ENCODE measurements at places on chromosomes 3 and 15. TPM values are rescaled to one million over a fixed set of nuclear protein-coding genes. Genes with fewer than 3 reads are reported as not detected.

GRCh38 chr3:4323246-4324027 is 20.3 kb downstream of the SETMAR start:
- H3K27me3 ChIP-seq: no peaks in the 10 kb centered on the region
- H3K36me3 ChIP-seq: peaks cover 2% of the 10 kb centered on the region
- no peak for DNase-seq

GRCh38 chr3:162601101-162601670 is 1104.6 kb downstream of the OTOL1 start:
- no peak for DNase-seq
- no peaks in the 10 kb centered on the region for H3K36me3 ChIP-seq
- no peaks in the 10 kb centered on the region for H3K27me3 ChIP-seq

DNA sequence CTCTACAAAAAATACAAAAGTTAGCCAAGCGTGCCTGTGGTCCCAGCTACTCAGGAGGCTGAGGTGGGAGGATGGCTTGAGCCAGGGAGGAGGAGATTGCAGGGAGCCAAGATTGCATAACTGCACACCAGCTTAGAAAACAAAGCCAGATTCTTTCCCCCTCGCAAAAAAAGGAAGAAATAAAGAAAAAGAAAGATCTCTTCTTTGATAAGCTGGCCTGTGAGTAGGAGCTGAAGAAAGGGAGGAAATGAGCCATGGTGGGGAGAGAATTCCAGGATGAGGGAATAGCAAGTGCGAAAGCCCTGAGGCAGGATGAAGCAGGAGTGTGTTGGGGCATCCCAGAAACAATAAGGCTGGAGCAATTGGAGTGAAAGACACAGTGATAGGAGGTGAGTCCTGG is 24.5 kb upstream of the TOP2B start:
- no peak overlapping the region for H3K4me3 ChIP-seq
- no peak overlapping the region for H3K27ac ChIP-seq
- no peaks in the 10 kb centered on the region for H3K27me3 ChIP-seq
- H3K36me3 ChIP-seq: no peaks in the 10 kb centered on the region

DNA sequence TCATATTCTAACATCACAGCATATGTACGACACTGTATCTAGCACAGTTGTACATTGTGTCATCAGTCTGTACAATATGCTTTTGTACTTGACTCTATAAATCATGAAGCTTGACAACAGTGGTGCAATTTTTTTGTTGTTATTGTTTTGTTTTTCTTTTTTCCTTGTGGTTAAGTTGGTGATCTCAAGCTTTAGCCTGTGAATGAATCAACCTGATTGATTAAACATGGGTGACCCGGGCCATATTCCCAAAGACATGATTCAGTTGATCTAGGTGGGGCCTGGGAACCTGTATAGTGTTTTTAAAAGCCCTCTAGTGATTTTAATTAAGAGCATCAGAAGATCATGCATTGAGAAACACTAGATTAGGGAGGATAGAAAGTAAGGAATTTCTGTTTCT is 101.8 kb upstream of the AADACL2 start:
- peaks cover 8% of the 10 kb centered on the region for H3K4me1 ChIP-seq
- no peaks in the 10 kb centered on the region for H3K36me3 ChIP-seq
- no peaks in the 10 kb centered on the region for H3K27me3 ChIP-seq

GRCh38 chr3:31404871-31405270 is 127.9 kb upstream of the STT3B start:
- H3K36me3 ChIP-seq: no peaks in the 10 kb centered on the region
- H3K4me1 ChIP-seq: peaks cover 36% of the 10 kb centered on the region
- H3K4me3 ChIP-seq: no peak overlapping the region
- no peak for DNase-seq
- no peaks in the 10 kb centered on the region for H3K27me3 ChIP-seq
- H3K27ac ChIP-seq: no peak overlapping the region

GRCh38 chr3:177596816-177597271 is 399.6 kb upstream of the TBL1XR1 start:
- no peak for DNase-seq
- no peaks in the 10 kb centered on the region for H3K27me3 ChIP-seq
- H3K4me1 ChIP-seq: peaks cover 31% of the 10 kb centered on the region
- H3K36me3 ChIP-seq: no peaks in the 10 kb centered on the region
- peak overlapping the region; percentile 84 for H3K27ac ChIP-seq
- H3K4me3 ChIP-seq: no peak overlapping the region

ACKR4 gene
- total RNA-seq: 7.3 TPM

ACAN gene
- 147 TPM for total RNA-seq

COPB2 gene
- 67.4 TPM for total RNA-seq
